Activated naive CD4-positive, alpha-beta T cell (primary cell): ENCODE measurements at places on chromosomes 2 and 18.

DNA sequence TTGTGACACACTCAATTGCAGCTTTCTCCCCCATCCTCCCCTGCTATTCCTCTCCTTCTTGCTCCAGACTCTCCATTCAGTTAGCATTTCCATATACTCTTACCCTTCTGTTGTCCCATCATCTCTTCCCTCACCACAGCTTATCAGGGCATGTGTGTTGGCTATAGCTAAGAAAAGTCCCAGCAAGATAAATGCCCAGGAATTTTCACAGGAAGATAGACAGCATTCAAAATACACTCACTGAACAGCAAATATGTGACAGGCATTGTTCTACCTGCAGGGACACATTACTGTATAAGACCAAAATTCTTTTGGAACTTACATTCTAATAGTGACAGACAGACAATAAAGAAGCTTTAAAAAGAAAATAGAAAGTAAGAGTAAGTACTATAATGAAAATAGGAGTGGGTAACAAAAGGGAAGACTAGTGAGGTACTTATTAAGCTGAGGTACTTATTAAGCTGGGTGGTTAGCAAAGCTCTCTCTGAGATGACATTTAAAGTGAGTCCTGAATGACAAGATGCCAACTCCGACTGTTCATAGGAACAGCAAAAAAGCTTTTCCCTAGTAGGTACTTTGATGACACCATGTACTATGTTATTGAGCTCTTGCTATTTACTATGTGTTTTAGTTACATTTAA lies 86.2 kb downstream of the CHN1 start:
- DNase-seq: no peak

DNA sequence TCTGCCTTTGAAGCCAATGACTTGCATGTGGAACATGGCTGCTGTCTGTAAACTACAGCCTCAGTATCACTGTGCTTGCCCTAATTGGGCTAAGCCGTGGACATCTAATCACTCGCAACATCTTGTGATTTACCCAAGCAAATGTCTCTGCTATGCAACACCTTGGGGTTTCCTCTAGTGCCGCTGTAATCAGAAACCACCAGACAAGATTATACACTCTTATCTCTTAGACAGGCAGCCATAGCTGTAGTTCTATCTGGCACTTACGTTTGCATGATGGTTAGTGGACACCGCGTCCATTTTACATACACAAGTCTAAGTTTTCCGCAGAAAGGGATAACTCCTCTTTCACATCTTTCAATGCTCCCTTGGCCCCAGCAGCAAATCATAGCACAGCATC lies 204.3 kb upstream of the CCDC68 start:
- no peak for DNase-seq

- DNase-seq: no peak
Measured at GRCh38 chr2:88261725-88262124, 91.6 kb downstream of the THNSL2 start.

- no peak for DNase-seq
Measured at GRCh38 chr18:7941533-7941932, 374.4 kb downstream of the PTPRM start.

DNA sequence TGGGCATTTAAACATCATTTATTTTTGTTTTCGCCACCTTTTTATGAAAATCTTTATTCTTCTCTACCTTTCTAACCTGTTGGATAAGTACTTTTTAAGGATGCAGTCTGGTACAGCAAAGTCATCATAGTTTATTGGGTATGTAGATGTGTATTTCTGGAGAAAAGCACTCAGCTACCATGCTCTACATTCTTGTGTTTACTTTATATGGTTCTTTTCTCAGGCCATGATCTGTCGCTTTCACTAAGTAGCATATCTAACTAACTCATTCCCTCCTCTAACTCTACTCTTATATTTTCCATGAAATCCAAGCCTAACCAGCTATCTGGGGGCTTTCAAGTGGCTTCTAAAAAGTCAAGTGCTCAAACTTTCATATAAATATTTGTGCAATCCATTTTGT lies 25.3 kb upstream of the SETBP1 start:
- no peak for DNase-seq

DNA sequence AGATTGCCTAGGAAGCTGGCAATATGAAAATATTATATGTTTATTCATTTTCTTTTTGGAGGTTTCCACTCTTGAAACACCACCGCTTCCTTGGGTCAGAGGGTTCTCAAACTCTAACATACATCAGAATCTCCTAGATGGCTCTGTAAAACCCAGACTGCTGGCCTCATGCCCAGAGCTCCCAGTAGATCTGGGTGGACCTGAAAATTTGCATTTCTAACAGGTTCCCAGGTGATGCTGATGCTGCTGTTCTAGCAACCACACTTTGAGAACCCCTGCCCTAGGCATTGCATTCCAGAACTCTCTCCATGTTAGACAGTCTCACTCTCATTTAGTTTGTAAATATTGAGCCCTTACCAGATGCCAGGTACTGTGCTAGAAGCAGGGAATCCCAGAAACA lies 139.4 kb downstream of the FAM210A start:
- no peak for DNase-seq

GRCh38 chr2:20052861-20053281 lies 1.4 kb upstream of the LAPTM4A start:
- no peak for DNase-seq

GRCh38 chr2:189179570-189179950 lies at the start of gene COL5A2:
TSS of gene COL5A2 (minus strand) at chr2:189179761. CDS start at chr2:189179604, 157 bp downstream.
- no peak for DNase-seq

DNA sequence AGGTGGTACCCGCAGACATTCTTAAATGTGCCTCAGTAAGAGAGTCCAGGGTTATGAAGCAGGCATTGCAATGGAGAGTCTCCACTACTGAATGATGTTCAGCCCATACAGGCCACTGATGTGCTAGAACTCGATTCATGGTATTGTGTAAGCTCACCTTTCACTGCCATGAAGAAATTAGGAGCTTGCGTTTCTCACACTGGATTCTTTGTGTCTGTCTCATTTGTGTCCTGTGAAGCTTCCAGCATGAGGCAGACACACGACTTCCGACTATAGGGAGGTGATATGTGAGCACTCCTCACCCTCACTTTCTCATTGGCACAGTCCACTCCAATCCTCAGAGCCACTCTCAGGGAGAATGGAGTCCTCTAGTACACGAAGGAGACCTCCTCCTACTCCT lies 677.4 kb upstream of the RAB6C start:
- no peak for DNase-seq

DNA sequence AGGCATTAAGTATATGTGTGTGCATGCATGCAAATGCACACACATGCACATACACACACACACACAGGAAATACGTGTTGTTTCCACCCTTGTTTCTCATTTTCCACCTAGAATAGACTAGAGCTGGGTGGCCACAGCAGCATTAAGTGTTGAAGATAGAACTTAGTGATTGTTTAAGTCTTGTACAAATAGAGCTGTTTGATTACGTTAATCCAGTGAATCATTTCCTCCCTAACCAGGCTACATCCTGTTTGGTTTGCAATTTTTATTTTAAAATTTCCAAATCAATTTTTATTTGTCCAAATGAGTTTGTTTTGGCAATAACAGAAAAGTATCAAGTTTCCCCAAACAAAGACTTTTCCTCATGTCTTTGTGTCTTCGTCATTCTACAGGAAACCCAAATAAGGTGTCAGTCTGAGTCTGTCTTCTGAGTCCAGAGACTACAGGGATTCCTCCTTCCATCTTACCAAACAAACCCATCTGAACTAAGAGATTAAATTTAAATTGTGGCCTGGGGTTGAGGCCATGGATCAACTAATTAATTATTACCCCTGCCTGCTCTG lies 74.6 kb upstream of the GALNT5 start:
- no peak for DNase-seq

- no peak for DNase-seq
Measured at GRCh38 chr2:122682356-122682755, 926.9 kb downstream of the TSN start.

GRCh38 chr2:154375579-154375931 lies 322.9 kb upstream of the KCNJ3 start:
- no peak for DNase-seq

DNA sequence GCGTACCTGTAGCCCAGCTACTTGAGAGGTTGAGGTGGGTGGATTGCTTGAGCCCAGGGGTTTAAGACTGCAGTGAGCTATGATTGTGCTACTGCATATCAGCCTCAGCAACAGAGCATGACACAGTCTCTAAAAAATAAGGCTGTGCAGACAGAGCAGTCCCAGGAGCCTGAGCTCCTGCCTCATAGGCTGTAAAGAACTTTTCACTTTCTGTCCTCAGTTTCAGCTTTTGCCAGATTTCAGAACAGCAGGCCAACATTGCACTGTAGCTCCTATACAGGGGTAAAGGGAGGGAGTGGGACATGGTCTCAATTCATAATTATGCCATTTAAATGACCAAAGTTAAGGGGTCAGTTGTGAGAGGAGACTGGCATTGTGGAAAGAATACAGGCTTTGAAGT lies 150.6 kb downstream of the GALNT1 start:
- no peak for DNase-seq

DNA sequence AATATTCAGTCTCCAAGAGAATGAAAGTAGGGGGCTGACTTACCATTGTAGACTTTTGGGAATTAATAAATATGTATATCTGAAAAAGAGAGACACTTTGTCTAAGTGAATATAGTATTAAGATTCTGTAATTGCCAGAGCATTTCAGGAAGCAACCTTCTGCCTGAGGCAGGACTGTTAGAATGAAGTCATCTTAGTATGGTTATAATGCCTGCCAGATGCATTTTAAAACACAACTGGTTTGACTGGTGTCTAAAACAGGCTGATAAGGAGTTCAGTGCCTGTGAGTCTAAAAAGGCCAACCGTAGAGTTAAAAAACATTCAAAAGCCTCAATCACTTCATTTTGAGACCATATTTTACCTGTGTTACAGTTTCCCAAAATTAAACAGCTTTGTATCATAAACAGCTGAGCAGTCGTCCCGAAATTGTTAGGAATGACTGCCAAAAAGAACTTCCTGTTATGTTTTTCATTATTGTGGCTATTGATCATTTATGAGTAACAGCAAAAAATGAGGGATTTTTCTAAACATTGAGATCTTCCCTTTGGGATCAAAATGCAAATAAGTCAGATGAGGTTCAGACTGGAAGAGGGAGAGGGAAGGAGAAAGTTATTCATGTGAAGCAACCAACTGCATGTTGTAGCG lies 443.9 kb downstream of the PID1 start:
- no peak for DNase-seq

- no peak for DNase-seq
Measured at GRCh38 chr2:231383416-231384108, 11.9 kb upstream of the B3GNT7 start.

DNA sequence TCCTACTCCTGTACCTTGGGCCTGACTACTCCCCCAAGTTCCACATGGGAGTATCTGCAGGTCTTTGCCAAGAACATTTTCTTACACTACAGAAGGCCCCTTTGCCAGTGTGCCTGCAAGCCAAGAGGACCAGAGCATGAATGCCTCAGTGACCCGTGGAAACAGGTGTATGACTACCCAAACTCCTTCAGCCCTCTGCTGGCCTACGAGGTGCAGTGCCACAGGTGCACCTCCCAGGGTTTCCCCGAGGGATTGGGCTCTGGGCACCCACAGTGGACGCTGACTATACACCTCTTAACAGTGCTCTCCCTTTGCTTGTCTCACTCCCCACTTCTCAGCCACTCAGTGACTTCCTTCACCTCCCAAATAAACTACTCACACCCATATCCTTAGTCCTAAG lies 91.4 kb downstream of the COL6A3 start:
- no peak for DNase-seq
